ENCODE measurements at places on chromosomes 2 and 18. TPM values are rescaled to one million over a fixed set of nuclear protein-coding genes. Genes with fewer than 3 reads are reported as not detected.
A peak's percentile ranks its signal among the peaks of the same experiment; 100 is the strongest.

- H3K27ac ChIP-seq: no peak overlapping the region
- H3K36me3 ChIP-seq: no peaks in the 10 kb centered on the region
- no peak for DNase-seq
- no peaks in the 10 kb centered on the region for H3K27me3 ChIP-seq
- H3K4me1 ChIP-seq: no peaks in the 10 kb centered on the region
Observed at GRCh38 chr2:63856303-63856603, 14.6 kb downstream of the UGP2 start.

DNA sequence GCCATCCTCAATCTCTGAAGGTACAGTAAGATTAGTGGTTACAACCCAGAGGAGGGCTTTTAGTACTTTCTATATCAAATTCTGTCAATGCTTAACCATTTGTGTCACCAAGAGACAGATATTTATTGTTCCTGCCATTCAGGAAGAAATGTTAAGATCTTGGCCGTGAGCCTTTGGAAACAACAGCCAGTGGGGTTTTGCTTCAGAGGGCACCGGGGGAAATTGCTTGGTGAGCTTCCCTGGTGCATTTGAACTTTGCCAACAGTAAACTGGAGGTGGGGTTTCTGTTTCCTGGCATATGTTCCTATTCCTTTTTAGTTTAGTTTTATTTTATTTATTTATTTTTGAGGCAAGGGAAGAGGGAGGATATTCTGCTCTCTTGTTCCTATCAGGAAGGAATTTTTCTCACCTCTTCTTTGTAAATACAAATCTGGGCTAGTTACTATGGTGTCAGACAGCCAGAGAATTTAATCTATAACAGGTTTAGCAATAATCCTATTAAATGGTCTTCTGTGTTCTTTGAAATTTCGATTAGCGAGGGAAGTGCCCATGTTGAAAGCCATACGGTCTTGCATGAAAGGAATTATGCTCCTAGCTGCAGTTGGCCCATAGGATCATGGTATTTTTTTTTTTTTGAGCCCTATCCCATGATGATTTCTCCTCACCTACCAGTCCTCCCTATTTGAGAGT, 95.7 kb downstream of the MAIP1 start:
- H3K4me3 ChIP-seq: no peak overlapping the region
- no peak for DNase-seq
- H3K36me3 ChIP-seq: no peaks in the 10 kb centered on the region
- H3K4me1 ChIP-seq: peaks cover 10% of the 10 kb centered on the region
- H3K27ac ChIP-seq: no peak overlapping the region

- no peaks in the 10 kb centered on the region for H3K27me3 ChIP-seq
- H3K36me3 ChIP-seq: no peaks in the 10 kb centered on the region
- no peak overlapping the region for H3K4me3 ChIP-seq
- DNase-seq: no peak
Observed at GRCh38 chr2:232367591-232368233, 10.8 kb upstream of the ALPP start.

DNA sequence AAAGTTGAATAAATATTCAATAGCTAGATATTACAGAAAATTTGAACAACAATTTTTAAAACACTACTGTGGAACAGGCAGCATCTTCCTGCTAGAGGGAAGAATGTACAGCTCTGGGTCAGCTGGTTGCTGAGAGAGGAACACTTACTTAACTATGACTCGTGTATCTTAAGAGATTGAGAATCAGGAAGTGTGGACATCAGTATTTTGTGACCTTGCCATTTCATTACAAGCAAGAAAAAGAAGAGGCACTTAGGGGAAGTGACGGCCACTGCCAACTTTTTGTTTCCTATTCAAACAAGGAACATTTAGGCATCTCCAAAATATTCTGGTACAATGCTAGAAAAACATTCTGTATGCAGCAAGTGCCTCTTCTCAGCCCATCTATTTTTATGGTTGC, 45.9 kb downstream of the ITPRID2 start:
- H3K4me3 ChIP-seq: no peak overlapping the region
- peak overlapping the region; percentile 12 for H3K27ac ChIP-seq
- no peaks in the 10 kb centered on the region for H3K4me1 ChIP-seq
- no peaks in the 10 kb centered on the region for H3K27me3 ChIP-seq
- no peaks in the 10 kb centered on the region for H3K36me3 ChIP-seq
- no peak for DNase-seq

The ICA1L gene
- 8.2 TPM for total RNA-seq

- no peak for DNase-seq
- peaks cover 22% of the 10 kb centered on the region for H3K4me1 ChIP-seq
- H3K36me3 ChIP-seq: no peaks in the 10 kb centered on the region
Observed at GRCh38 chr2:226652369-226652768, 147.3 kb downstream of the IRS1 start.

DNA sequence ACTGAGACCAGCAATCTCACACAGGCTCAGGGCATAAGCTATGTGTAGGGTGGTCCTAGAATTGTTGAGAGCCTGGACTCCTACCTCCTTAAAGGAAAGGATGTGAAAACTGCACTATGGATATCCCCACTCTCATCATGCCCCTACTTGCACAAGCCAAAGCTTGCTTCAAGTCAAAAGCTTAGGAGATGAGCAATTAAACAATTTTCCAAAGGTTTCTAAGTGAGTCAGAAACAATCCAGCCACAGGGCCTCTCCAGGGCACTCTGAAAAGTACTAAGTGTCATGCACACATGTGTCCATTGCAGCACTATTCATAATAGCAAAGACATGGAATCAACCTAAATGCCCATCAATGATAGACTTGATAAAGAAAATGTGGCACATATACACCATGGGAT, 215.4 kb downstream of the AFF3 start:
- H3K36me3 ChIP-seq: no peaks in the 10 kb centered on the region
- DNase-seq: no peak
- H3K4me3 ChIP-seq: no peak overlapping the region
- no peak overlapping the region for H3K27ac ChIP-seq
- H3K27me3 ChIP-seq: peaks cover 11% of the 10 kb centered on the region

The STK36 gene
- total RNA-seq: 29.9 TPM

The LYPD6 gene
- 11.2 TPM for total RNA-seq

- H3K27ac ChIP-seq: no peak overlapping the region
- H3K4me1 ChIP-seq: peaks cover 5% of the 10 kb centered on the region
- H3K4me3 ChIP-seq: no peak overlapping the region
- no peaks in the 10 kb centered on the region for H3K27me3 ChIP-seq
- no peak for DNase-seq
- no peaks in the 10 kb centered on the region for H3K36me3 ChIP-seq
Observed at GRCh38 chr2:26993768-26994167, 23.3 kb downstream of the MAPRE3 start.

The FHOD3 gene
- total RNA-seq: 2.6 TPM

DNA sequence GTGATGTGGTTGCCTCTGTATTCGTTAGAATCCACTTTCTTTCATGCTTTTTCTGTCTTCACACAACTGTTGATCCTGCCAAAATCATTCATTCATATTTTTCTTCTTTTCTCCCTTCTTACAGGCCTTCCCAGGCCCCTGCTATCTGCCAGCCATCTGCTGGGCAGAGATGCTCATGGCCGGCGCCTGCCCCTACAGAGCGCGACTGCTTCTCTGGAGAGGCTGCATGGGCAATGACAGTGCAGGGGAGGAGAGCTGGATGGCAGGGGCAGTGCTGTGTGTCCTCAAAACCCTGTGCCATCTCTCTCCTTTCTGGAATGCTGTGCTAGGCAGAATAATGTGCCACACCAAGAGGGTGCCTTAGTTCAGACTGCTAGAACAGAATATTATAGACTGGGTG, 125.2 kb downstream of the INHBB start:
- H3K4me1 ChIP-seq: peaks cover 32% of the 10 kb centered on the region
- H3K36me3 ChIP-seq: no peaks in the 10 kb centered on the region
- no peak for DNase-seq
- peak overlapping the region; percentile 92 for H3K27ac ChIP-seq

The MARCO gene
- total RNA-seq: not detected

DNA sequence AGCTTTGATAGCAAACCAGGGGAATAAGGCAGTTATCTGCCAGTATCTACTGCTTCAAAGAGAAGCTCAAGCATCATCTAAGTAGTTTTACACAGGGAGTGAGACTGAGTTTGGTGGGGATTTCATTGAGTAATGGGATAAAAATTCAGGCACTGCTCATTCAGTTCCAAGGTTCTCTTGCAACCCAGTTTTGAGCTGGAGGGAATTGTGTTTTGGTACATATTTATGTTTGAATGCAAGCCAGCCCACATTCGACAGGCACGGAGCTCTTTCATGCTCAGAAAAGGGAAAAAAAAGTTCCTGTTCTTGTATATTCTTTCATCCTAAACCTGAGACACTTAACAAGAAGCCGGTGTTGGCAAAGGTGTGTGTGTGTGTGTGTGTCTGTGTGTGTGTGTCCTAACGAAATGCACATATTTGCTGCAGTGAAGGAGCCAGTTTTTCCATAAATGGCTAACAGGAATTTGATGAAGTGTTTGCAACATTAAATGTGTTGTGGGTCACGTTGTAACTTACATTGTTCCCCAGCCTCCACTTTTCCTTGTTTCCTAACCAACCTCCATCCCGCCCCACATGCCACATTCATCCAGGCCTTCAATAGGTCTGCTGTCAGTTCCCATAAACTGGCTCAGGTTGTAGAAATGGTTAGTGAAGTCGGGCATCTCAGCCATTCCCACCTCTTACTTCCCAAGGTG, 311.1 kb downstream of the TXNL1 start:
- no peak overlapping the region for H3K4me3 ChIP-seq
- no peaks in the 10 kb centered on the region for H3K4me1 ChIP-seq
- no peaks in the 10 kb centered on the region for H3K36me3 ChIP-seq
- DNase-seq: no peak

The USP34 gene
- total RNA-seq: 125 TPM

The MEP1B gene
- total RNA-seq: 0.36 TPM
